ENCODE measurements at places on chromosomes 7 and 10. TPM values are rescaled to one million over a fixed set of nuclear protein-coding genes. Genes with fewer than 3 reads are reported as not detected.
A peak's percentile ranks its signal among the peaks of the same experiment; 100 is the strongest.

DNA sequence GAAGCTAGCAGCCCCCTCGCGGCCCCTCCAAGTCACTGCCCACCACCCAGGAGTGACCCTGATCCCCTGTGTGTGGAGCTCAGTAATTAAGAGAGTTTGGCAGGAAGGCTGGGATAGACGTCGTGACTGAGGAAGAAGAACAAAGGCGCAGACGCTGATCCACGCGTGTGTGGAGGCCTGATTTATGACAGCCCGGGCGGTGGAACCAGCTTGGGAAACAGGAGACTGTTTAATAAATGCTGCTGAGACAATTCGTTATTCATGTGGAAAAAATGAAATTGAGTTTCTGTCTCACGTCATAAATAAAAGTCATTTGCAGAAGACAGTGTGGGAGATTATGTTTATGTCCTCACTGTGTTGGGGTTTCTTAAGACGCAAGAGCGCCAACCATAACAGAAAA lies 130.8 kb downstream of the ELFN1 start:
- DNase-seq = no peak

- DNase-seq = no peak
Observed at GRCh38 chr7:66016131-66016461, 34.1 kb upstream of the GUSB start.

DNA sequence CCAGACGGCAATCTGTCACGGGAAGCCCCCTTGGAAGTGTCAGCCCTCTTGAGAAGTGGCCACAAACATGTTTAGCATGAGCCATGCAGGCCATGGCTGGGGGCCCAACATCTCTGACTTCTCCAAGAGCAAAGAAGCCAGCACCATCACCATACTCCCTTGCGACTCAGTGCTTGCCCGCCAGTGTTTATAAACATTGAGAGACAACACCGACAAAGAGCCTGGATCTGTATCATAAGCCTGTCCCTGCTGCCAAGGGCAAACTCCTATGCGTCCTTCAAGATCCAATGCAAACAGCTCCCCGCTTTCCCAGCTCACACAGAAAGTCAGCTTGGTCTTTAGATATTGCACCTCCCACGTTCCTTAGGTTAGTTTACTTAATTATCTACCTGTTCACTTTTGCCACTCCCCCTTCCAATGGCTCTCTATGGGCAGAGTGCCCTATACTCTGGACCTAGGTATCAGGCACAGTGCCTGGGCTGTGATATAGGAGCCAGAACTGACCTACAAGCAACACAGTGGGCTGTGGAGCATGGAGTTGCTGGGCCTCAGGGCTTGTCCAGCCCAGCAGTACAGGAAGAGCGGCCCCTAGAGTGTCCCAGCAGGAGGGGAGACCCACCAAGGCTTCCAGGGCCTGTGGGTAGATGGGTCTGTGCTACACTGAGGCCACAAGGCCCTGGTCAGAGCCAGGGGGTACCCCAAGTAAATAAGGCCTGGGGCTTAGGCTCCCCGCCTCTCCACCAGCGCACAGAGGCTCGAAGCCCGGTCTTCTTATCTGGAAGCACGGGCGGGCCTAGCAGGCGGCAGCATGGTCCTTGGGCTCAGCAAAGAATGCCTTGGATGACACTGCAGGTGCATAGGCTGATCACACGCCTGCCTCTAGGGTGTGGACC lies 37.7 kb downstream of the CAMK2B start:
- DNase-seq = no peak

DNA sequence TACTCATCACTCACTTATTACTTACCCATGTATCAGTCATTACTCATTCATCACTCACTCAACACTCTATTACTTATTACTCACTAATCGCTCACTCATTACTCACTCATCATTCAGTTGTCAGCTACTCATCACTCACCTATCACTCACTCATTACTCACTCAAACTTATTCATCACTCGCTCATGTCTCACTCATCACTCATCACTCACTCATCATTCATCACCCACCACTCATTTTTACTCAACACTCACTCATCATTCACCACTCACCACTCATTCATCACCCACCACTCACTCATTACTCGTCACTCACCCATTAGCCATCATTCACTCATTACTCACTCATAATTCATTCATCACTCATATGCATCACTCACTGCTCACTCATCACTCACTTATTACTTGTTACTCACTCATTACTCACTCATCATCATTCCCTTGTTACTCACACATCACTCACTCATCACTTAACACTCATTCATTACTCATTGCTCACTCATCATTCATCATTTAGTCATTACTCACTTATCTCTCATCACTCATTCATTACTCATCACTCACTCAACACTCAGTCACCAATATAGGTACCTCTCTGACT lies 237.9 kb downstream of the ADARB2 start:
- DNase-seq = no peak

The MMRN2 gene
- not detected for total RNA-seq

- no peak for DNase-seq
Observed at GRCh38 chr7:44107116-44107960, 3.2 kb downstream of the AEBP1 start.

DNA sequence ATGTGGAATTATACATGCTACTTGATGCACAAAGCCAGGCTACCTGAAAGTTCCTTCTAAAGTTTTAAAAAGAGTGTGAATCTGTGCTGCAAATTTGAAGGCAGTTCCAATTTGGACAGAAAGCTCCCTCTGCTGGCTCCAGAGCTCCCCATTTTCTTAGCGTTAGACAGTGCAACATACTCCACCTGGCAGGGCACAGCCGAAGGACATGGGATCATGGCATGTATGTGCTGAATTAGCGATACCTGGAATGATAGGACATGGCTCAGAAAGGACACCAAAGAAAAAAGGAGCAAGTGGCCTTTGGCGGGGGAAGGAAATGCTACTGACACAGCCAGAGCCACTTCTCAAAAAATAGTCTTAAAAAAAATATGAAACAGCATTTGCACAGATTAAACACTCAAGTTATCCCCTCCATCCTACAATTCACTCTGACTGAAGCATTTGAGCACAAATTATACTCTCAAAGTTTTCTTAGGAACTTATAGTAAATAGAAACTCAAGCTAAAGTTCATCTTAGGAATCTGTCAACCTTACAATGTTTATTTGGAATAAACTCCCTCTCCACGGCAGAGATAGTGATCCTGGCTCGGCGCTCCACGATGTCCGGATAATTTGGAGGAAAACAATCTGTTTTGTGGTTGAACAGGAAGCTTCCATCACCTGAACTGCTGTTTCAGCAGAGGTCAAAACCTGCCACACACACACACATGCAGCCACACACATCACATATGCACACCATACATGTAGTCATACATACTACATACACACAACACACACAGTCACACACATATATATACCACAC lies 80.0 kb downstream of the C7orf25 start:
- DNase-seq = peak; percentile 6
